ENCODE measurements at places on chromosomes 2 and 18.

GRCh38 chr18:25457601-25458000 lies 105.6 kb upstream of the ZNF521 start:
- no peak for DNase-seq

DNA sequence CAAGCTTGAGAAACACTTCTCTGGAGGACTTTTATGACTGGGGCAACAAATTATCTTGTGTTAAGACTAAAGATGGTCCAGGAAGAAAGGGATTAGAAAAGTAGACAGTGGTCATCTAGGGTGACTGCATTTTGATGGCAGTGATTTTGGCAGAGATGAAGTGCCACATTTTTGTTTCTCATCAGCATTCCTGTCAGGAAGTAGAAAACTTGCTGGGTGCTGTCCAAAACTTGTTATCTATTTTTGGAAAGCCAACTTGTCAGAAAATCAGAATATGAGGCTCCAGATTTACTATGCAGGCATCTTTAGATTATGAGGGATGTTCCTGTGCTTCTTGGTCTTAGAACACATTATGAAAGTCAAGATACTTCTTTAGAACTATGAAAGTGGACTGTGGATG lies 29.0 kb upstream of the CALCRL start:
- DNase-seq, result no peak

DNA sequence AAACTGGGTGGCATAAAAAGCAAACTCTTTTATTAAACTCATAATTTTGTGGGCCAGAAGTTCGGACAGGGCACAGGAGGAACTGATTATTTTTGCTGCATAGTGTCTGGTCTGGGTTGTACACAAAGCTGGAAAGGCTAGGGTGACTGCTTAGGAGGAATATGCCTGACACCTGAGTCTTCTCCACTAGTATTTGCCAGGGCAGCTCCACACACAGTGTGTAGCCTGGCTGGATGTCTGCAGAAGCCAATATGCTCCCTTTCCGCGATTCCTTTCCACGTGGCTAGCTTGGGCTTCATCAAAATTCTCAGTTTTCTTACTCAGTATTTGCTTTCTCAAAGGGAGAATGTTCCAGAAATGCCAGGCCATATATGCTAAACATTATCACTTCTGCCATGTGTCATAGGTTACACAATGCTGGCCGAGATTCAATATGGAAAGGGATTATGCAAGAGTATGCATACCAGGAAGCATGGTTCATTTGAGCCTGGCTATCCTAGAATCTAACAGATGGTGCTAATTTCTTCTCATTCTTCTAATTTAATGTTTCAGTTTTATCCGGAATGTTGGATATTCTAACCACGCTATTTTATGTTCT lies 142.7 kb upstream of the DOK6 start:
- DNase-seq, result no peak

- no peak for DNase-seq
Observed at GRCh38 chr2:213733893-213734292, 449.6 kb downstream of the SPAG16 start.

DNA sequence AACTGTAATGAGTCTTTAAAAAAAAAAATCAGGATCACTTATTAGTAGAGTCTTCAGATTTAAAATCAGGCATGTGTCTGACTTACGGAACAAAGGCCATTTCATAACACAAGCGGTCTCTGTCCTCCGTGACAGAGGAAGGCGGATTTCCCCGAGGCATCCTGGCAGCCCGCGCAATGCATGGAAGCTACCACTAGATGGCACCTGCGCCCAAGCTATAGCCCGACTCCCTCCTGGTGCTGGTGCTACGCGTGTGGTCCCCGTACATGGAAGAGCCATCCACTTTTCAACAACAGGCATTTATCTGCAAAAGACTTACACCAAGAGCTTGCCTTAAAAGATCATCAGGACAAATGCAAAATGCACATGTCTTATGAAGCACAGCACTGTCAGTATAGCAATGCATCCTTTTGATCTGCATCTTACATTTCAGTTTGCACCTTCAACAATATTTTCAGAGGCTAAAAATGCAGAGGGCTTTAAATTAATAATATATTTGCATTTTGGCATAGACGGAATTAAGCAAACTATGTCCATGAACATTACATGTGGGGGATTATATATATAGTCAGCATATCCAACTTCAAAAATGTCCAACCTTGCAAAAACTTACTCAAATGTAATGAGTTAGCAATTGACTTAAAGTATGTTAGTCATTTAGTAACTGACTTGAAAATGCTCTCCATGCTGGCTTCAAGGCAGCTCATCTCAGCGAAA lies 96.0 kb downstream of the ZNF516 start:
- DNase-seq, result peak; percentile 31

GRCh38 chr2:131055169-131056065 lies 37.8 kb downstream of the FAM168B start:
- no peak for DNase-seq

DNA sequence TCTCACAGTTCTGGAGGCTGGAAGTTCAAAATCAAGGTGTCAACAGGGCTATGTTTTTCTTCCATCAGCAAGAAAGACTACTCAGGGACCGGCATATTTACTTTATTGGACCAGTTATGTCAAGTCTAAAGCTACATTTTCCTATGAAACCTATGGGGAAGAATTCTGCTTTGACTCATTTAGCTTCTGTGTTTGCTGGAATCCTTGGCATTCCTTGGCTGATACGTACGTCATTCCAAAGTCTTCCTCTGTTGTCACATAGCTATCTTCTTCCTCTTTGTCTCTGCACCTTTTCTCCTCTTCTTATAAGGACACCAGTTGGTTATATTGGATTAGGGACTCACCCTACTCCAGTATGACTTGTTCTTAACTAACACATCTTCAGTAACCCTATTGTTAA lies 137.4 kb upstream of the FBXO11 start:
- DNase-seq, result no peak

DNA sequence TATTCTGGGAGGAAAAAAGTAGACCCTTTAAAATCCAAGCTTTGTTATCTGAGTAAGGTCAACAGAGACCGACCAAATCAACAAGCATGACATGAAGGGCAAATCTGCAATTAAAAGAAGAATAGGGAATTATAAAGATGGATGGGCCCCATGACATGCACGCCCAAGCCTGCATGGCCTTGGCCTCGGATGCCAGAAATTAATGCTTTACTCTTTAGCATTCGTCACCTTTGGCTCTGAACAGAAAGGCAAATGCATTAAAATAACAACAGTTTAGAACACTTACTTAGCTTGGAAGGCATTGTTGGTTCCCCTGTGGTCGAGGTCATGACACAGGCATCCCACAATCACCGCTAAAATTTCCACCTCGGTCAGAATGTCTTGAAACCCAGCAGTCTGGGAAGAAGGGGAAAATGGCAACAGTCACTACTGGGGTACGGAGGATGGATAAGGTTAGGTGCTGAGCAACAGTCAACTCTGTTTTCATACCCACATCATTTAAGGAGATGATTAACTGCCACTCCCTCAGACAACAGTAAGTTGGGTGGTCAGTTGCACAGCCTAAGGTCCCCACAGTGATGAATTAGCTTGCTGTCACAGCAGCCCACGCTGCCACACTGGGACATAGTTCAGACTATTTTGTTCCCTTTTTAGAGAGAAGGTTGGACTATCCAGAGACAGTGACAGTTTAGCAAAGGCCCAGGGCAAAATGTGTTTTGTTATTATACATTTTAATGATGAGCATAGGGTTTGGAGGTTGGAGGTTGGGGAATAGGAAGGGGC lies 319.1 kb downstream of the AGPS start:
- DNase-seq, result no peak

DNA sequence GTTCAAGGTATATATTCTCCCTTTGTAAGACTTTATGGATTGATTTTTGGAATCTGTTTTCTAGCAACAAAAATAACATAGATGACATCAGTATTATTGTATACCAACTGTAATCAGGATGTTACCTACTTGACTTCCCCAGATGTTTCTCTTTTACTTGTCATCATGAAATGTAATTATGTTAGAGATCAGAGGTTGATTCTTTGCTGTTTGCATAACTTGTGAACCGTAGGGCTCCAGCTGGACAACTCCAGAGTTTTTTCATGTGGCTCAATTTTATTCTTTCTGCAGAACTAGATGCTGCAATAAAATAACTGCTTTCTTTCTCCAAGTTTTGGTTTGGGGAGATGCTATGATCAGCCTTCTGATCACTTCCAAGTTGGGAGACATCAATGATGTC lies 58.1 kb downstream of the SPOPL start:
- DNase-seq, result no peak

GRCh38 chr2:109196081-109196875 lies 67.3 kb downstream of the SH3RF3 start:
- DNase-seq, result no peak

DNA sequence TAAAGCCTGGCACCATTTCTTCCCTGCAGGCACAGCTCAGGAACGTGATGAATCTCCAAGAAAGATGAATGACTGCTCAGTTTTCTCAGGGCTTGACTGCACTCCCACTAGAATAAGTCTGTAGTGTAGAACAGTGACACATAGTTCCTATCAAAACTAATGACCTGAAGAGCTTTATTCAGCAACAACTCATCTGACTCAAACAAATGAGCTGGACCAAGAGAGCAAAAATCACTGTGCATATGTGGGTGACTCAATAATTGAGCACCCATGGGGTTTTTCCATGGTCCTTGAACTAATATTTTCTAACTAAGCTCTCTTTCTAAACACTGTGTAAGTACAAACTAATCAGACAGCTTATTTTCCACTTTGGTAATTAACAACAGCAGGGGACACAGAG lies 61.1 kb upstream of the XDH start:
- no peak for DNase-seq

- DNase-seq, result no peak
Observed at GRCh38 chr2:168519534-168520308, 63.6 kb downstream of the CERS6 start.

DNA sequence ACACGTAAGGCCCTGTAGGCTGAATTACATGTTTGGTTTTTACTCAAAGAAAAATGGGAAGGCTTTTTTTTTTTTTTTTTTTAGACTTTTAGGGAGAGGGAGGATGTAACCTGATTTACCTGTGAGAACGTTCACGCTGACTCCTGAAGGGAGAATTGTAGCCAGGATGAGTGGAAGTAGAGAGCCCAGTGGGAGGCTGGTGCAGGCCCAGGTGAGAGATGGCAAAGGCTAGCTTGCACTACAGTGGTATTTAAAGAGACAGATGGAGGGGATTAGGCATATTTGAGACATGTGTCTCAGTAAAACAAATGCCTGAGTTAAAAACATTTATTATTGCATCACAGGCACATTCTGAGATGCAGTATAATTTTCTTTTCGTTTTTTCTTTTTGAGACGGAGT lies 107.9 kb downstream of the CCDC85A start:
- DNase-seq, result no peak

DNA sequence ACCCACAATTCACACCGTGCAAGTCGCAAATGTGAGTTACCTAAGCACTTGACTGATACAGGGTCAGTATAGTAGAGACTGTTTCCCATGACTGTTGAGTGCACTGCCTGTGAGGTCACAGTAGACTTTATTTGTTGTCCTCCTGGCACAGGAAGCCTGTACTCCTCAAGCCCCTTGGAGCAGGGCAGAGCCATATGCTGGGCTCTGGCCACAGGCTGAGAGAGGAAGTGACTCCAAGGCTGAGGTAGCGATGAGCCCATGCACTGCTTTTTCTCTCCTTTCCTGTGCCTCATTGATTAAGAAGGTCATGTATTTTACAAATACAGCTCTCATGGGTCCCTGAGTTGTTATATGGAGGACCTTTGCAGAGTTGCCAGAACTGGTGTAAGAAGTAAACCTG lies 287.7 kb downstream of the SRBD1 start:
- DNase-seq, result no peak

GRCh38 chr2:236340251-236340650 lies 76.0 kb upstream of the ASB18 start:
- DNase-seq, result no peak

DNA sequence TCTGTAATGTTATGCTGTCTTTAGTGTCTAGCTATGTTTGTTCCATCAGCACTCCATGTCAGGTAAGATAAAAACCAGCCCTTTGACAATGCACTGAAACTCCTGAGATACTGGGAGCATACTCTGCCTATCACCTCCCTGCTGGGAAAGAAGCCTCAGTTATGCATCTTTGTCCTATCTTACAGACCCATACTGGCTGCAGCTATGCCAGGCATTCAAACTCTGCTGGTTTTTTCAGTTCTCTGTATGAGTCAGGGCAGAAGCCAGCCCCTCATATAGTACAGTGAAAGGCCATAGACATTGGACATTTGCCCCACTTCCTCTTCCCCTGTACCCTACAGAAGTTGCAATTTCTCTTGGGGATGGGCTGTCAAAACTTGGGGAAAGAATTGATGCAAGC lies 181.1 kb upstream of the RGPD4 start:
- DNase-seq, result no peak

GRCh38 chr18:567122-567521 lies 13.1 kb upstream of the CETN1 start:
- DNase-seq, result no peak

GRCh38 chr2:70888923-70889715 lies 46.6 kb upstream of the ATP6V1B1 start:
- no peak for DNase-seq

- no peak for DNase-seq
Observed at GRCh38 chr2:127422559-127423477, 4.6 kb downstream of the PROC start.

GRCh38 chr2:66125951-66126350 lies 309.0 kb upstream of the MEIS1 start:
- DNase-seq, result no peak

- DNase-seq, result no peak
Observed at GRCh38 chr2:172116107-172116506, 13.4 kb upstream of the DLX2 start.

DNA sequence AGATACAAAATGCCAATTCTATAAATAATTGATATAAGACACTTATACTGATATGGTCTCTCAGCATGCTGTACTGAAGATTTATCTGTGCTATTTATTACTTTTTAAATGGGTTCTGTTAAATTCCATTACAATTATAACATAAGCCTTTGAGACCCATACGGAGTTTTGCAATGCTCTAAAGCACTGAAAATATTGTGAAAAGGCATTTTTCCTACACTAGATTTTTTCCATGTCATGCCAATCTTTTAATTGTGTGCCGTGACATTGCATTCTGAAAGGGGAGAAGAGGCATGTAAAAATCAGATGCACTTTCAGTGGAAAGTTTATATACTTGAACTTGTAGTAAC lies 46.5 kb downstream of the EFEMP1 start:
- no peak for DNase-seq

- no peak for DNase-seq
Observed at GRCh38 chr2:49108436-49108835, 45.9 kb downstream of the FSHR start.

GRCh38 chr18:49904871-49905555 lies 91.7 kb upstream of the ACAA2 start:
- no peak for DNase-seq

DNA sequence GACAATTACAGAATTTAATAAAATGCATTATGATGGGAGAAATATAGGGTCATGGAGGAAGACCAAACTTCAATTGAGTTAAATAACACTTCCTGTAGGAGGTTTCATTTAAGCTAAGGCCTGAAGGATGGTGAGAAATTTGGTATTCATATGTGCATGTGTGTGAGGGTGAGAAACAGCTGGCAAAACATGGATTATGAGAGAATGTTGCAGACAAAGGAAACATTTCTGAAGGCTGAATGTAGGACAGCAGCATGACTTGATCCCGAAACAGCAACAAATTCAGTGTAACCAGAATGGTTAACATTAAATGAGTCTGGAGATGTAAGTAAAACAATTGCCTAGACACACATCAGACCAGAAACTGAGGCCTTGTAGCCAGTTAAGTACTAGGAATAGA lies 630.8 kb downstream of the NR4A2 start:
- no peak for DNase-seq

Measured in bone marrow (tissue), 2 donors.